ENCODE measurements at places on chromosomes 2 and 18.

DNA sequence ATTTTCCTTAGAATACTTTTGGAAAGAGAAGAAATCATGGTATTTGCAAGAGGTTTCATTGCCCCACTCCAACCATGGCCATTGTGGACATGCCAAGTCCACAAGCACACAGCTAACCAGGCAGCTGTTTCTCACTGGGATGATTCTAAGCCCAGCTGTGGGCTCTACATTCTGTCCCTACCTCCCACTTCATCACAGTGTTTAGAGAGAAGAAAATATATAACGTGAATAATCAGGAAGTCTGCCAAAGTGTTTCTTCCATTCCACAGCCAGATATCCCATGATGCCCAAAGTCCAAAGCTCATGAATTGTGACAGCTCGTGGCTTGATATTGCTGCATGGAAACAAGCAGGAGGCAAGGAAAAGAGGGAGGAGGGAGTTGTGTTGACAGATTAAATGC, 433.7 kb upstream of the GYPC start:
- no peak for DNase-seq

GRCh38 chr2:167508709-167509108, 620.4 kb downstream of the XIRP2 start:
- no peak for DNase-seq

DNA sequence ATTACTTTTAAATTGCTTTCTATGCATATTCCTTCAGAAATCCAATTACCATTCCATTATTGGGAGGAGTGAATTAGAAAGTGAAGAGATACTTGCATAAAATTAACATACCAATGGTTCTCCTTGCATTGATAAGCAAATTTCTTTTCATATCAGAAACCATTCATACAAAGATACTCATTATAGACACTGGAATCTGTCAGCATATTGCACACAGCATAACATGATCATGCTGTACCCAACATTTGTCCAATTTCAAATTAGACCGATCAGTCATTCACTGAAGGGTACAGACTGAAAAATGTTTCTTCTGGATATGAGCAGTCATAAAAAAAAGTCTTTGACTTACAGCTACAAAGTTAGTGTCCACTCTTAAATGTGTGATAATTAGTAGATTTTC, 175.6 kb downstream of the PID1 start:
- no peak for DNase-seq

DNA sequence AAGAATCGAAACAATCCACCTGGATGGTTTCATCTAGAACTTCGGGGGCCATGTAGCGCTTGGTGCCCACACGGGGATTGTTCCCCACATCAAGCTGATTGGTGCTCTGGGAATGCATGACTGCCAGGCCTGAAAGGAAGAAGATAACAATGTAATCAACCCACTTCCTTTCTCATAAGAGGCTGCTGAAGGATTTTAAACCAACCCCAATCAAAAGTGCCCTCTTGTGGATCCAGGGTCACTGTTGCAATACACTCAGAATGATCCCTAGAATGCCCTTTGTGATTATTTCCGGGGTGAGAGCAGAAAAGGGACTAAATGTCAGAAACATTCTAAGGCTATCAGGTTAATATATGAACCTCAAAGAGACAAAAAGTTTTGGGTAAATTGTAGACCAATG, 115.2 kb downstream of the ACVR1 start:
- no peak for DNase-seq

- DNase-seq, result no peak
Measured at GRCh38 chr2:112614201-112614840, 29.9 kb downstream of the CHCHD5 start.

DNA sequence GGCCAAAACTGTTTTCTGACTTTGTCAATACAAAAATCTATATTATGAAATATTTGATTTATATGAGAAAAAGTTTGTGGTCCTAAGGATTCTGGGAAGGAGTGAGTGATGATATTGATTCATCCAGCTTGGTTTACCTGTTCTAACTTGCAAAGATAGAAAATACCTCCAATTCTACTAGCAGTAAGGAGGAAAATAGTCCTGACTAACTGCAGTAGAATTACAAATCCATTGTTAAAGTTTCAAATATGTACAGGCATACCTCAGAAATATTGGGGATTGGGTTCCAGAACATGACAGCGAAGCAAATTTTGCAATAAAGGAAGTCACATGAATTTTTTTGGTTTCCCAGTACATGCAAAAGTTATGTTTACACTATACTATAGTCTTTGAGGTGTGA, 158.8 kb upstream of the CYRIA start:
- no peak for DNase-seq

DNA sequence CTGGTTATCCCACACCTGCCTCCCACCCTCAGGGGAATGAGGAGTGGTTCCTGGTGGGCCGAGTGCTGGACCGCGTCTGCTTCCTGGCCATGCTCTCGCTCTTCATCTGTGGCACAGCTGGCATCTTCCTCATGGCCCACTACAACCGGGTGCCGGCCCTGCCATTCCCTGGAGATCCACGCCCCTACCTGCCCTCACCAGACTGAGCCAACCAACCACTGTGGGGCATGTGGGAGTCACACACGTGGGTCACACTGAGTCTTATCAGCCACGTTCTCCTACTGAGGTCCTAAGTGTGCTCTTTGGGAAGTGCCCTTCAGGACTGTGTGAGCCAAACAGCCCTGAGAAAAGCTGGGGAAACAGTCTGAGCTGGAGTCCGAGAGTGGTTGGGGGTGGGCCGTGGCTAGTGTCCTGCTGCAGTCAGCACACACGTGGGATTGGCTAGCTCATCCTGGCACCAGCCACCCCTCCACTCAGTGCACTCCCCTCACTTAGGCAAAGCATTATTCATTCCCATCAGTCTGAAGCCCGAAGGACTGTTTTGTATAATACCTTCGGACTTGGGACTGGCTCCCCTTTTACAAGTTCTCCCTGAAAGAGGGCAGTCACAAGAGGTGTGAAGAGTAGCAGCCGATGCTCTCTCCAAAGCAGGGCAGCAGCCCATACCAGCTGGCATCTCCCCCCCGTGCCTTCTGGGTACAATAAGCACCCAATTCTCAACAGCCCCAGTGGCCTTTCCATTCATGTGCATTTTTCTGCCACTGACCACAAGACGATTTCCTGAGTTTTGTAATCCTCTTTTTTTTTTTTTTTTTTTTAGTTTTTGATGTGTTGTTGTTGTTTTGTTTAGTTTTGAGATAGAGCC, 4.6 kb downstream of the TIGD1 start:
- no peak for DNase-seq

DNA sequence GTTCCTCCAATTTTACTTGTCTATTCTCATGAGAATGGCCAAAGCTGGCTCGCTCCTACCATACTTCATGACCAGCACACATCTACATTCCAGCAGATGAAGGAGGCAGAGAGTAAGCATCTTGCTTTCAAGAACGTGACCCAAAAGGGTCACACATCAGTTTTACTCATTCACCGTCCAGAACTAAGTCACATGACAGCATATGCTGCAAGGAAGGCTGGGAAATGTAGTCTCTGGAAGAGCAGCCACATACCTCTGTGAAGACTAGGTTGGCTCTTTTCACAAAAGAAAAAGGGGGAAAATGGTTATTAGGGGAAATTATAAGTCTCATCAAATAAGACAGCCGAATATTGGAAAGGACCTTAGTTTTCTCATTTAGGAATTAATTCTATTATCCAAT, 835.3 kb downstream of the EPHA4 start:
- no peak for DNase-seq

- no peak for DNase-seq
Measured at GRCh38 chr2:177489719-177490301, 97.2 kb downstream of the AGPS start.

DNA sequence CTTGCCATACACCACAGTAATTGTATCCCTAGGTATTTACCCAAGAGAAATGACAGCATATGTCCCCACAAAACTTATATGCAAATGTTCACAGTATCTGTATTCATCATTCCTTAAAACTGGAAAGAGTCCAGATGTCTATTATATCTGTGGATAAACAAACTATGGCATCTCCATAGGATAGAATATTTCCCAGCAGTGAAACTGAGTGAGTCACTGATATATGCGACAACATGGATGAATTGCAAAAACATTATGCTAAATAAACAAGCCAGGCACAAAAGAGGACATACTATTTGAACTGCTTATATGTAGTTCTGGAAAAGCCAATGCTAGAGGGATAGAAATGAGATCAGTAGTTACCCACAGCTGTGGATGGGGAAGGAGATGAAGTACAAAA, 359.4 kb upstream of the DSEL start:
- no peak for DNase-seq

DNA sequence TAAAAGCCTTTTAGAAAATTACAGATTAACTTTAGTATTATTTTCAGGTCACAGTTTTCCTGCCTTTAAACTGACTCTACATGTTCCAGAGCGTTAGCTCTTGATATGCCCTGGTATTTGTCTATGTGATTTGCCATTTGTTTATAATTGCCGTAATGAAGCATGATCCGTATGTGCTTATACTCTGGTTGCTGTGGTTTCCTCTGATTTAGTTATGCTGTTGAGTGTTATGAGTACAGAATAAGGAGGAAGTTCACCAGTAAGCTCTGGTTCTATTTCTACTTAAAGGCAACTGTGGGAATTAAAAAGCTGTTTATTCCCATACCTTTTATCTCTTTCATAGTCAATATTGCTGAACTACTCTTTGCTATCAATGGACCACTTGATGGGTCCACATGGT, 123.5 kb downstream of the OSBPL6 start:
- no peak for DNase-seq

DNA sequence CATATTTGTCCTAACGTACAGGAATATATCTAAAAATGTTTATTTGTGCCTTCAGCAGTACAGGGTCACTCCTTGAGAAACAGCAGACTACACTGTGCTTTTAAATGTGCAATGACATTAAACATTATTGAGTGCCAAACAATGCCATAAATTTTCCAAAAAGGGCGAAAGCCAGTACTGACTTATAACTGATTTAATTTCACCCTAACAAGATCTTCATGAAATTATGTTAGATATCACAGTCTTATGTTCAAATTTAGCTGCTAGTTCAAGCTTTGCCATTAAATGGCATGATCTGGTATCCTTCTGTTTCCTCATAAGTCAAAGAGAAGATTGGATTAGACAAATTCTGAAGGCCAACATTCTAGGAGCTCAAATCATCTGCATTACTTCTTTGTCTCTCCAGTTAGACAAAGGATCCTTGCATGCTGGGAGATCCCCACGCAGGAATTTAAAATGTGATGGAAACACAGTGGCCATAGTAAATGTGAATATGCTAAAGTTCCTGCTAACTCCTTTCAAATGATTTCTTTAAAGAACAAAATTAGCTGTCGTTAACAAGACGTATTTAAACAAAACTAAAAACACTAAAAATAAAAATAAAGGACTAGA, 129.3 kb upstream of the STON1 start:
- DNase-seq, result no peak

- DNase-seq, result no peak
Measured at GRCh38 chr2:239979243-239980023, 45.7 kb downstream of the NDUFA10 start.

DNA sequence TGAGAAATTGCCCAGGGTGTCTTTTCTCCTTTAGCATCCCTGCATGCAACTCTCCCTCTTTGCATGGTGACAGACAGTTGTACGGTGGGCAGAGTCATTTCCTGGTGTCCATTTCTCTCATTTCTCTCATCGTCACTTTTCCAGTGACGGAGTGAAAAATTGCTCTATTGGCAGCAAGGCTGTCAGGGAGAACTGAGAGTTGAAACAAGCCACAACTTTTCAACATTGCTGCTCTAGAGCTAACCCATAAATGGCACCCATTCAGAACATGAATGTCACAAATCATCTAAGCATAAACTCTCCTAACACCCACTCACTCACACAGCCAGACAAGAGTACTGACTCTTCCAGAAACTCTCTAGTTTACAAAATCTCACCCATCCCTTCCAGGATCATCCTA, 55.7 kb downstream of the ZC3H8 start:
- no peak for DNase-seq

DNA sequence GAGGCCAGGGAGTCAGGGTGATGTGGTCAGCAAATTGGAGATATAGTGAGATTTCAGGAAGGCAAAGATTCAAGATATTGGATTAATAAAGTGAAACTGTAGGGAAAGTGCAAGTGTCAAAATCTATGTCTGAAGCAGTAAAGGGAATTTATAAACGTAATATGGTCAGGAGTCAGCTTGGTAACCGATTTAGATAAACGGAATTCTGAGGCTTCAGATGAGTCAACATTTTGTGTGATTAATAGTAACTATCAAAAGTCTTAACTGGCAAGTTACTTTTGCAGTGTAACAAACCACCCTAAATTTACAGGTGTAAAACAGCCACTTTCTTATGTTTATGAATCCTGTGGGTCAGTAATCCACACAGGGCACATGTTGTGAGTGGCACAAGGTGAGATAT, 10.9 kb downstream of the MTX2 start:
- no peak for DNase-seq

GRCh38 chr2:60633615-60634014, 80.2 kb upstream of the BCL11A start:
- DNase-seq, result no peak

All from brain pericyte (primary cell).